Stimulated activated memory B cell treated with anti-CD40 and anti-IgM and Interleukin-4, amounts not matched to agents 10 μg/mL and 1 μg/mL and 100 μg/mL, for 72 hours (primary cell): ENCODE measurements at places on chromosomes 11 and 22.

- no peak for ATAC-seq
Observed at GRCh38 chr11:43638717-43639116, 41.8 kb upstream of the HSD17B12 start.

GRCh38 chr11:13324709-13325108 is 47.1 kb downstream of the BMAL1 start:
- ATAC-seq, result no peak

DNA sequence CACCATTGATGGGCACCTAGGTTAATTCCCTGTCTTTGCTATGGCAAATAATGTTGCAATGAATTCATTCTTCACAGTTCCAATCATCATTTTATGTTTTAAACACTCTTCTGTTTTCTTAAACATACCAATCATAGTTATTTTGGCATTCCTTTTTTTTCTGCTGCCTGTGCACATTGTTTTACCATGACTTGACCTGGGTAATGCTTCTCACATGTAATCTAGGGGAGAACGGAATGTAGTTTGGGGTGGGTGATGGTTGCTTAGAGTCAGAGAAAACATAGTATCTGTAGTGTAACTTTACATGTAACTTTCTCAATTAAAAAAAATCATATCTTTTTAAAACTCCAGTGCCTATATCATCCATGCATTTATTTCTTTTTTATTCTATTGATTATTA is 1945.3 kb upstream of the RAG2 start:
- ATAC-seq, result no peak

DNA sequence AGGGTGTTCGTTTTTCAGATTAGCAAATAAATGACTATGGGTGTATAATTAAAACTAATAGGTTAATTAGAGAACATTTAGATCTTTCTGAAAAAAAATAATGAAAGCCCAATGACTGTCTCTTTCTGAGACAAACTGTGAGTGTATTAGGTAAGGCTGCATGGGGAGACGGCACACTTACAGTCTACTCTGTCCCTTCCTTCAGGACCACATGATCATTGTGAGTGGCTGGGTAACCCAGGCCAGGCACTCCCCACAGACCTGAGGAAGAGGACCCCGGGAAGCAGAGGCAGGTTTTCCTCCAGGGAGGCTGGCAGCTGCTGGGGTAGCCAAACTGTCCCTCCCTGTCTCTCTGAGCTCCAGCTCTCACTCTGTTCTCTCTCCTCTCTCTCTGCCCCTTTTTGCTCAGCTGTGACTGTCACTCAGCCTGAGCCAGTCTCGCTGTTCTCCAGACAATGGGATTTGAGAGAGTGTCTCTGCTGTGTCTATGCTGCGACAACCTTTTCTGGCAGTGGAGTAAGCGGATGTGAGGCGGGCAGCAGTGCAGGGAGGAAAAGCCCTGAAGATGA is 83.1 kb upstream of the NCAM1 start:
- ATAC-seq, result no peak

DNA sequence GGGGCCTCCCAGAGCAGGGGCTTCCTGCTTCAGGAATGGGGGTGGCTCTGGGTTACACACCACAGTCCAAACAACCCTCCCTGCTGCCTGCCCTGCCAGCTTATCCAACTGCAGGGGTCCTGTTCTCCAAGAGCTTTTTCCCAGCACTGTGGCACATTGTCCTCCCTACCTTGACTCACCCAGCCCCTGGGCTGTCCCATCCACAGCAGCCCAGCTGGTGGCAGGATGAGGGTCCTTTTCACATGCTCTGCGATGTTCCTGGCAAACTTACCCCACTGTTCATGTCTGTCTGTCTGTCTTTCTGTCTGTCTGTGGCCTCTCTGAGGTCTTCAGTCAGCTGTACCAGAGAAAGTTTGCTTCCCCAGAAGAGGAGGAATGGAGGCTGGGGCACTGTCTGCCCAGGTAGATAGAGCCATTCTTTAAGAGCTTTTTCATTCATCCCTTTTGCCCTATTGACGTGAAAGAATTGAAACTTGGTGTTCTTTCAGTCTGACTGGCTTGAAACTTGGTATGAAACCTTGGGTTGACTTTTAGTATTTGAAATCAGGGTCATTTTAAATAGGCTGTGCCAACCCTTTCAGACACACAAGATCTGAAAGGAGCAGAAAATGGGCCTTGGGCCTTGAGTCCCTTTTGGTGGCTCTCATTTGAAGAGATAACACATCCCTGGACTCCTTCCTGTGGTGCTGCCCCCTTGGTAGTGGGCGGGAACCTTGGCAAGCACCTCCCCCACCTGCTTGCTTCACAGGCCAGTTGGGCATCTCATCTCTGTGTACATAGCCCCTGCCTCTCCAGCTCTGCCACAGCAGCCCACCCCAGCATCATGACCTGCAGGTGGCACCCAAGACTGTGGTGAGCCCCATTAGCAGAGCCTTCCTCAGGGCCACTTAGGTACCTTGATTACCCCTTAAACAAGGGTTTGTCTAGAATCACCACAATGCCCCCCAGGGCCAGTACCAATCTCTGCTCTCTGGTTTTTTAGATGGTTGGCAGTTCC is 74.6 kb upstream of the SUSD2 start:
- peak; percentile 81 for ATAC-seq

- ATAC-seq, result no peak
Observed at GRCh38 chr11:94142308-94143281, 14.0 kb downstream of the PANX1 start.

DNA sequence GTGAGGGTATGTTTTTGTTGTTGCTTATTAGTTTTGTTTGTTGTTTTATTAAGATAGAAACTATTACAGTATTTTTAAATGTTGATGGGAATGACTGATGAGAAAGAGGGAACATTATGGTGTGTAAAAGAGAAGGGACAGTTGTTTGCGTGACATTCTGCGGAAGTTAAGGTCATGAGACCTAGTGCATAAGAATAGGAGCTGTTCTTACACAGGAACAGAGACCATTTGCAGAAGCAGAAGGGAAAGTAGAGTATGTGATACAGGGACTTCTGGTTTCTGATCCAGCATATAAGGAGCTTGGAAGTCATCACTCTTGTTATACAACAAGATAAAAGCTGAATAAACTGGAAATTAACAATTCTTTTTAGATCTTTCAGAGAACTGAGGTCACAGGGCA is 299.2 kb upstream of the API5 start:
- ATAC-seq, result no peak
